H4 (cell line): ENCODE measurements at places on chromosomes 7 and 10. TPM values are rescaled to one million over a fixed set of nuclear protein-coding genes. Genes with fewer than 3 reads are reported as not detected.

Gene CDK5
- 43.8 and 46.0 TPM in 2 replicates for total RNA-seq

Gene KIAA1549
- 2.5 and 3.3 TPM in 2 replicates for total RNA-seq

Gene AKR1C3
- 80.8 and 92.2 TPM in 2 replicates for total RNA-seq

Gene SLC18A2
- total RNA-seq: 0.02 TPM in 1 of 2 replicates, not detected in the other

Gene RPEL1
- total RNA-seq: 0.08 TPM in 1 of 2 replicates, not detected in the other

Gene ANKRD61
- 1.3 TPM in 1 of 2 replicates, not detected in the other for total RNA-seq

Gene DEPP1
- total RNA-seq: 31.7 and 44.2 TPM in 2 replicates

- DNase-seq: peak; percentile 66
These were observed 951 bp downstream of the ELOVL3 start for GRCh38 chr10:102227050-102227449.

DNA sequence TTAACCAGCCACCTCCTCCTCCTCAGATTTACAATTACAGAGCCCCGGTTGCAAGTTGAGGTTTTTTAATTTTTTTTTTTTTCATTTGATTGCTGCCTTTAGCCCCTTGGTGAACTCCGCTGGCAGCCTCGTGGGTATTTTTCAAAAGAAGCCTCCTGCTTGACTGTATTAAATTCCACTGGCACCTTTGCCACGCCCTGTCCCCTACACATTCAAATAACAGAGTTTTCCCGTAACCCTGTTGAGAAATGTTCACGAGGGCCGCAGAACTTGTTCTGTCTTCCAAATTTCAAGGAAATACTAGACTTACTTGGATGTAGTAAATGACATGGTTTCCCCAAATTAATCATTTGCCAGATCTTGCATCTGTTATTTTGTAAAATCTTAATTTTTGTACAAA, 167.0 kb downstream of the ARID5B start:
- DNase-seq: no peak

DNA sequence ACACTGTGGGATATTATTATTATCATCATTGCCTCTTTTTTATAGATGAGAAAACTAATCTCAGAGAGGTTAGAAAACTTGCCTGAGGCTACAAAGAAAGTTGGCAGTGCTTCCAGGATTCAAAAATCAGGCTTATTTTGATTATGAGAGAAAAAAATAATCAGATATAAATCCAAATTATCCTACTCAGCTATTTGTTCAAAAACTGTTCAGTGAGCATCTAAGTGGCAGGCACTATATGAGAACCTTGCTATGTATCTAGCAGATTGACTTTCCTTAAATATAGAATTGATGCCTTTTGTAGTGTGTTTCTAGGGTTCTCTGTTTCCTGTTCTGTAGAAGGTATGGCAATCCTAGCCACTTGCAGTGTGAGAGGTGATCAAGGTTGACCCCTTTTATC, 60.0 kb upstream of the SLC35B4 start:
- no peak for DNase-seq

DNA sequence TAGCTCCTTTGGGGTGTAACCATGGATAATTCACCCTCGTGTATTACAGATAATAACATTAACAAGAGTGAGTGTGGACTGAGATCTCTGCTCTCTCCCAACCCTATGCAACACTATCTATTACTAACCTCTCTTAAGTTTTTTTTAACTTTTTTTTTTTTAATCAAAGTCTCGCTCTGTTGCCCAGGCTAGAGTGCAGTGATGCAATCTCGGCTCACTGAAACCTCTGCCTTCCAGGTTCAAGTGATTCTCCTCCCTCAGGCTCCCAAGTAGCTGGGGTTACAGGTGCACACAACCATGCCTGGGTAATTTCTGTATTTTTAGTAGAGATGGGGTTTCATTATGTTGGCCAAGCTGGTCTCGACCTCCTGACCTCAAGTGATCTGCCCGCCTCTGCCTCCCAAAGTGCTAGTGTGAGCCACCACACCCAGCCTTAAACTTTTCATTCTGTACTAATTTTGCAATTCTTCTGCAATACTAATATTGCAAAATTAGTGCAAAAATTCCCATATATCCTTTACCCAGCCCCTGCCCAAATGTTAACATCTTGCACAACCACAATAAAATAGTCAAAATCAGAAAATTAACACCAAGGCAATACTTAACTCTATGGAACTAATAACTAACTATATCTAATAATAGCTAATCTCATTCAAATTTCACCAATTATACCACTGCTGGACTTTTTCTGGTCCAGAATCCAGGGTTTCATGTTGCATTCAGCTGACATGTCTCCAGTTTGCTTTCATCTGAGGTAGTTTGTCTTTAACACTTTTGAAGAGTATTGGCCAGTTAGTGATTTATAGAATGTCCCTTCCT, 66.5 kb upstream of the TCF7L2 start:
- DNase-seq: no peak

DNA sequence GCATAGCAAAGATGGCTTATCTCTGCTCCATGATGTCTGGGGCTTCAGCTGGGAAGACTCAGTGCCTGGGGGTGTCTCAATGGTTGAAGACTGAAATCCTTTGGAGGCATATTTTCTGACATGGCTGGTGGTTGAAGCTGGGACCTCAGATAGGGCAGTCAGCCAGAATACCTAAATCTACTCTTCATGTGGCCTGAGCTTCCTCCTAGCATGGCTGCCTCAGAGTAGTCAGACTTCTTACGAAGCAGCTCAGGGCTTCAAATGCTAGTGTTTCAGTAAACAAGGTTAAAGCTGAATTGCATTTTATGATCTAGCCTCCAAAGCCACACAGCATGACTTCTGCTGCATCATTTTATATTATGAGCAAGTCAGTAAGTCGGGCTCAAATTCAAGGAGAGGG, 2.6 kb upstream of the BRAF start:
- no peak for DNase-seq

DNA sequence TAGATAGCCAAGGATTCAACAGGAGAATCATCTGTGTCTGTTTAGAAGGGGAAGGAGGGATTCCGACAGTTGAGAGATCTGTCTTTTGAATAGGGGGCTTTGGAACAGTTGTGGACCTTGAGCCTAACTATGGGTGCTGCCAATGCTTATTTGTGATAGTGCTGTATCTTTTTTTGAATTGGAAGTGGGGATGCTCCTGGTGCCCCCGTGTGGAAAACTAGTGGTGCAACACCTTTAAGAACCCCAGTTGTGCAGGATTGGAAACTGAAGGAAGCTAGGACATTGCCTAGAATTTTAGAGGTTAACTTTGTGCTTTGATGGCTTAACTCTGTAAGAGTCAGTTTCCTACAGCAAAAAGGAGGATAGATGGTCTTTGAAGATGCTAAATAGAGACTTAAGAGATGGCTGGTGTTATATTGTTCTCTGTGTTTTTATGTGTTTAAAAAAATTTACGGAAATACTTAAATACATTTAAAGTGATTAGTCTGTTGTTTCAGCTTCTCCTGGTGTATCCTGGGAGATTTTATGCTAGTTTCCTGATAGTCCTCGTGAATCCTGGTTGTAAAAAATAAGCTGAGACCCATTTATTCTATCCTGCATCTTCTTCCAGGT, 69.3 kb downstream of the AP3M1 start:
- DNase-seq: peak; percentile 51

GRCh38 chr10:67808704-67809103, 29.3 kb downstream of the DNAJC12 start:
- no peak for DNase-seq

- no peak for DNase-seq
These were observed 94.5 kb downstream of the COL26A1 start for GRCh38 chr7:101457001-101457750.

DNA sequence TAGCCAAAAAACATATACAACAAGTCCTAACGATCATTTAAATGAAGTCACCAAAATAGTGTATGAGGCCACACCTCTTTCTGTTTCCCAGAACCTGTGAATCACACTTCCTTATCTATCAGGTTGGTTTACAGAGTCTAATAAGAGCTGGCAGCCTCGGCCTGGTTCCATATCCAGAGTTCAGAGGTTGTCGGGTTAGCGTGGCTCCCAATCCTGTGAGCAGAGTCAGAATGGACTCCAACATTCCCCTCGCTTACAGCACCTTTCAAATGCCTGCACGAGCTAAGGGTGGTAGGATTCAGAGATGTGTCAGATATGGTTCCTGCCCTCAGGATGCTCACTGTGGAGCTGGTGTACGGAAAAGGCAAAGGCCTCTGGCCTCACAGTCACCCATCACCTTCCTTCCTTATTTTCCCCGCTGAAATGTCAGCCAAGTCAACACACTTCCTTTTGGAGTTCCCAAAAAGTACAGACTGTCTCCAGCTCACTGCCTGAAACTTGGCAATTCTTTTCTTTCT, 6.0 kb downstream of the IL15RA start:
- peak; percentile 23 for DNase-seq

DNA sequence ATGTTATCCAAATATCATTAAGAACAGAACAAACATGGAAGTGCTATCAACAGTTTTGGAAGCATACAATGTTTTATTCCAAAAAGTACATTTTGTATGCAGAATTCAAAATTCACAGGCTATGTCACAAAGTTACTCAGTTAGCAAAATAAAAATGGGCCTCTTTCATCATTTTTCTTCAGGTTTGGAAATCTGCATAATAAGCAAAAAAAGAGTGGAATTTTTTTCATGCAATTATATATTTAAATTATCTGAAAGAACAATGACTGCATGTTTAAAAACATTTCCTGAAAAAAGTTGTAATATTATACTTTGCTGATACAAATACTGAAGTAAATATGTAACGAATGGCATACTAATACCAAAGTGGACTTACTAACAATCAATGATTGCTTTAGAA, 161.2 kb upstream of the MBL2 start:
- DNase-seq: no peak

DNA sequence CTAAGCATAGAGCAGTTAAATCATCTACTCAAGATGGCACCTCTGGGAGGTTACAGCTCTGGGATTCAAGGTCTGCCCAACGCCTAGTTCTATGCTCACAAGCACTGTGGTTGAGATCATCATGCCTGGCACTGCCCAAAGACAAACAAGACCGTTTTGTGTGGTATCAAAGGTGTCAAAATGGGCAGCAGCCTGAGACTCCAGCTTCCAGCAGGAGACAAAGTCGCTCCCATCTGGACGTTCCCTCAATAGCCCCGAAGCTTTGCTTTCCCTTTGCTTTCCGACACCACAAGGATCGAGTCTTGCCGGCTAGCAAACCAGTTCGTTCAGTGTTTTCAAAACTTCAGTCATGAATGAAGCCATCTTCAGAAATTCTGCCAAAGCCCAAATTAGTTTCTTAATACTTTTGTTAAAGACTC, 5.1 kb downstream of the HABP2 start:
- no peak for DNase-seq

DNA sequence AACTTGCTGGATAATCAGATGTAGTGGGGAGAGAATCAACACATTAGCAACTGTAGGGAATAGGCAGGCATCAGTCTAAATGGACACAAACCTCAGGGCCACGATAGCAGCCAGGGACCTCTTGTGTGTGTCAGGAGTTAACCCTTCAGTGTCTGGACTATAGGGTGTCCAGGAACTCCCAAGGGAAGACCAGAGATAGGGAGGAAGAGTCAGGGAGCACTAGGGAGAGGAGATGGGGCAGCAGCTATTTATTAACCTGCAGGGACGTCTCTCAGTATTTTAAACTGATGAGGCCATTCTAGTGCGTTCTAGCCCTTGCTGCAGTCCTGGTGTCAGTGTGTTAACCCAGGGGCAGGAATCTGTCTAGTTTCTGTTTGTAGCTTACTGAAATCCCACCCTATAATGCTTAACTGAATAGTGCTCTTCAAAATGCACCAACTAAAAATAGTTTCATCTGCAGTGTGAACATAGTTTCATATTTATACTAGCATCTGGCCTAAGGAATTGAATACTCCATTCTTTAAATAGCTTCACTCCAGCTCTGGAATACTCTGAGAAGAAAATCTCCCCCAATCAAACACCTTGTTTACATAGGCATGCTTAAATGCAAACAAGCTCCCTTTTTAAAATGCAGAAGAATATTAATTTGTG, 62.7 kb downstream of the ARID5B start:
- DNase-seq: no peak

DNA sequence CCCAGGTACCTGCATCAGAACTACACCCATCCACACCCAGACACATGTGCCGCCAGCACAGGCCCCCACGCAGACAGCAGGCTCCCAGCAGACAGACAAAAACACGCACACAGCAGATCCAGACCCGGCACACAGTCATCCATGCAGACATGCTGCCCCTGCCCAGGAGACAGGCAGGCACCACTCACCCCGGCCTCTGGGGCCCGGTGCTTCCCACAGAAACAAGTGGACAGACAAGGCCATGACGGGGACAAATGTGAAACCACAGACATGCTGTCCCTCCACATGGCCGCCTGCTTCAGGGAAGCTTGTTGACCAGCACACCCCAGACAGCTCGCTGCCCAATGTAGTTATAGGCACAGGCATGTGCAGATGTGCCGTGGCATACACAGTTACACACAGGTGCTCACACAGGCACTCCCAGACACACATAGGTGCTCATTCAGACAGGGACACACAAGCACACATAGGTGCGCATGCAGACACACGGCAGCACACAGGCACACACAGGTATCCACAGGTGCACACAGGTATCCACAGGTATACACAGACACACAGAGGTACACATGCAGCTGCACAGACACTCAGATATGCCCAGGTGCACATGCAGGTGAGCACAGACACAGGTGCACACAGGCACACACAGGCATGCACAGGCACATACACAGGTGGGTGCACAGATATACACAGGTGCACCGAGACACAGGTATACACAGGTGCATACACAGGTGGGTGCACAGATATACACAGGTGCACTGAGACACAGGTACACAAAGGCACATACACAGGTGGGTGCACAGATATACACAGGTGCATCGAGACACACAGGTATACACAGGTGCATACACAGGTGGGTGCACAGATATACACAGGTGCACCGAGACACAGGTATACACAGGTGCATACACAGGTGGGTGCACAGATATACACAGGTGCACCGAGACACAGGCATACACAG, 10.5 kb upstream of the SCART1 start:
- no peak for DNase-seq

GRCh38 chr10:60186315-60187071, 203.2 kb downstream of the ANK3 start:
- DNase-seq: peak; percentile 60

GRCh38 chr7:142104550-142105527, 6.7 kb upstream of the MGAM2 start:
- no peak for DNase-seq

DNA sequence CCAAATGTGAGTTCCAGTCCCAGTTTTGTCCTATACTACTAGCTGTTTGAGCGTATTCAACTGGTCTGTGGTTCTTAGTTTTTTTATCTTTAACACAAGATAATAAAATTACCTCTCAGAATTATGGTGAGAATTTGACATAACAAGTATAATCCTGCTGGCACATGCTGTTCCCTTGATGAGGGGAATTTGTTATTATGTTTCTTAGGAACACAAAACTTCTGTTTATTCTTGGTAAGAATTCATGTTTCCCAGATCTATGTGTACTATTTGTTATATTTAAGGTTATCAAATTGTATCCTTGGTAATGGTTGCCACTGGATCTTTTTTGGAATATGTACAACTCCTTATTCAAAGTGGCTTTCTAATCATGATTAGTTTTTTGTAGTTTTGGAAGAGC, 335.6 kb downstream of the ADK start:
- DNase-seq: no peak

- no peak for DNase-seq
These were observed 913 bp downstream of the ADCYAP1R1 start for GRCh38 chr7:31052841-31053601.
